ENCODE measurements at places on chromosomes 11 and 22. TPM values are rescaled to one million over a fixed set of nuclear protein-coding genes. Genes with fewer than 3 reads are reported as not detected.

DNA sequence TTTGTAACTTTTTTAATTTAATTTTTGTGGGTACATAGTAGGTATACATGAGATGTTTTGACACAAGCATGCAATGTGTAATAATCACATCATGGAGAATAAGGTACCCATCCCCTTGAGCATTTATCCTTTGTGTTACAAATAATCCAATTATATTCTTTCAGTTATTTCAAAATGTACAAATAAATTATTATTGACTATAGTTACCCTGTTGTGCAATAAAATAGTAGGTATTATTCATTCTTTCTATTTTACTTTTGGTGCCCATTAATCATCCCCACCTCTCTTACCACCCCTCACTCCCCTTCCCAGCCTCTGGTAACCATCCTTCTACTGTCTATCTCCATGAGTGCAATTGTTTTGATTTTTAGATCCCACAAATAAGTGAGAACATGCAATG is 83.5 kb downstream of the GAB2 start:
- no peak for DNase-seq

DNA sequence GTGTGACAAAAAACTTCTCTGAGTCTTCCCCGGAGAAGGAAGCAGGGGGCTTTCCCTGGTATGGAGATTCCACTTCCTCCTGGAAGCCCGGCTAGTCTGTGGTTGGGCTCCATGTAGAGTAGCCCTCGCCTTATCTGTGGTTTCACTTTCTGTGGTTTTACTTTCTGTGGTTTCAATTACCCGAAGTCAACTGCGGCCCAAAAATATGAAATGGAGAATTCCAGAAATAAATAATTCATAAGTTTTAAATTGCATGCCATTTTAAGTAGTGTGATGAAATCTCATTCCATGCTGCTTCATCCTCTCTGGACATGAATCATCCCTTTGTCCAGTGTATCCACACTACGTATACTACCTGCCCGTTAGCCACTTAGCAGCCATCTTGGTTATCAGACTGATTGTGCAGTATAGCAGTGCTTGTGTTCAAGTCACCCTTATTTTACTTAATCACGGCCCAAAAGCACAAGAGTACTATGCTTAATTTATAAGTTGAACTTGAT is 275.0 kb upstream of the SESN3 start:
- no peak for DNase-seq

DNA sequence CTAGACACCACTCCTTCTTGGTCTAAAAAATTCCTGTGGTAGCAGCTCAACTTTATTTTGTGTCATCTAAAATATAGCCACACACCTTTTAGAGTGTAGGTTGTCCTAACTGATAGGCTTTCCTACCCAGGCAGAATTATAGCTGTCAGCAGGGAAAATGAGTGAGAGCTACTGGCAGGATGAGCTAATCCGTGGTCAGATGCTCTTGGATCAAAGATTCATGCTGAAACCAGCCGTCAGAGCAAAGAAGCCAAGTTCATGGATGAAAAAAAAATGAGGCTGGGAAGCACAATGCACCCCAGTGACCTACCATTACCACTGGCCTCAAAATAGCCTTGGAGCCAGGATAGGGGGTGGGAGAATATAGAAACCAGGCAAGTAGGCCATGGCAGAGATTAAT is 113.1 kb upstream of the BLID start:
- DNase-seq, result no peak

The VPREB3 gene
- not detected for total RNA-seq

- peak; percentile 82 for DNase-seq
Observed at GRCh38 chr11:69295995-69296889, 2.3 kb downstream of the MYEOV start.

DNA sequence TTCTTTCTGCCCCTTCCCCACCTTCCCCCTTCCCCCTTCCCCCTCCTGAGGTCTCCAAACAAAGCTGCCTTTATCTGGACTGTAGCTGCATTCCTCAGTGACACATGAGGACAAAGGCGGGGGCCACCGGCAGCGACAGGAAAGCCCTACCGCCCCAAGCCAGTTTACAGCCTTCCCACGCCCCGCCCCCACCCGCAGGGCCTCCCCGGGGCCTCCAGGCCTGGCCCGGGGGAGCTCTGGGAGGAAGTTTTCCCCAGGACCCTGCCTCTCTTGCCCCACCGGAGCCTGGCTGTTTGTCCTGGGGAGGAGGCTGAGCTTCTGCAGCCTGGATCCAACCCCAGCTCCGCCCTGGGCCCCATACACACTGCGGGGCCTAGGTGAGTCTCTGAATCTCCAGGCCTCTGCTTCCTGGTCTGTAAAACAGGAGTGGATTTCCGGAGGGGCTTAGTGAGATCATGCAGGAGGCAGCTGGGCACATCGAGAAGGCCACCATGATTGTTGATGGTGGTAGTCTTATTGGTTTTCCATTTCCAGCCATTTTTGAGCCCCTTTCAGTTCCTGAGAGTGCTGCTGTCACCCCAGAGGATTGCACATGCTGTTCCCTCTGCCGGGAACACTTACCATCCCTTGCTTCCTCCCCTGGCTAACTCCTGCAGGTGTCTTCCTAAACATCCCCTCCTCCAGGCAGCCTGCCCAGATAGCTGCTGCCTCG is 130.7 kb downstream of the MN1 start:
- DNase-seq, result no peak

GRCh38 chr11:123519055-123519796 is 89.2 kb downstream of the GRAMD1B start:
- DNase-seq, result no peak

The CLCF1 gene
- total RNA-seq, result 4.3 TPM

GRCh38 chr22:37391702-37392101 is 35.6 kb downstream of the ELFN2 start:
- no peak for DNase-seq

All from sigmoid colon (tissue), 7 donors.